ENCODE measurements at places on chromosomes 2 and 18. TPM values are rescaled to one million over a fixed set of nuclear protein-coding genes. Genes with fewer than 3 reads are reported as not detected.

DNA sequence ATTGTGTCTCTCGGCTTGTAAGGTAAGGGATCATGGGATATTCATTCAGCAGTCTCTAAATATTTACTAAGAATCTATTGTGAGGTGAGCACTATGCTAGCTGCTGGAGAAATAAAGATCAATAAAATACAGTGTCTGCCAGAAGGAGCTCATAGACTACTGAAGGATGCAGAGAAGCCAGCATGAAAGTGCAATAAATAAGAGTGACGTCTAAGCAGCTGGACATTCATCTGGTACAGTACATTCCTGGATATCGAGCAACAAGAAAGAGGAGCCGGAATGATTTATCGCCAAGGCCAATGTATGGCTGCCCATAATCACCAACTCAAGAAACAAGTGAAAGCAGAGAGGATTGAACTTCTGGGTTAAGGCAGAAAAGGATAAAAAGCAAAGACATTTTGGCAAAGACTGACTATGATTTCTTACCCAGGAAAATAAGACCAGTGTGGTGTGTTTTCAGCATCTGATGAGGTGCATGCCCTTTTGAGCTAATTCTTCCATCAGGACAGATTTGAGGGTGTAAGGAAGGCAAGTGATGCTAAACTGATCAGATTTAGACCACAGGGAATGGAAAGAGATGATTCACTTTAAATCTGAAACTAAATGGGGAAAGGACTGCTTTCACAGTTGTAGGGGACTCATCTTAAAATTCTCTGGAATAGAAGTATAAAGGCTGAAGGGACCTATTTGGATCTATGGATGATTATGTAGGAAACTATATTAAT lies 18.7 kb upstream of the LMAN1 start:
- DNase-seq, result no peak

- no peak for DNase-seq
Observed at GRCh38 chr18:12652861-12653401, 5.0 kb downstream of the SPIRE1 start.

LIMS1 gene
- polyA plus RNA-seq, result 11.9 TPM

GRCh38 chr2:173090276-173090877 lies 14.7 kb downstream of the MAP3K20 start:
- DNase-seq, result peak; percentile 49

GRCh38 chr2:163943403-163944346 lies 207.9 kb upstream of the FIGN start:
- DNase-seq, result no peak

DNA sequence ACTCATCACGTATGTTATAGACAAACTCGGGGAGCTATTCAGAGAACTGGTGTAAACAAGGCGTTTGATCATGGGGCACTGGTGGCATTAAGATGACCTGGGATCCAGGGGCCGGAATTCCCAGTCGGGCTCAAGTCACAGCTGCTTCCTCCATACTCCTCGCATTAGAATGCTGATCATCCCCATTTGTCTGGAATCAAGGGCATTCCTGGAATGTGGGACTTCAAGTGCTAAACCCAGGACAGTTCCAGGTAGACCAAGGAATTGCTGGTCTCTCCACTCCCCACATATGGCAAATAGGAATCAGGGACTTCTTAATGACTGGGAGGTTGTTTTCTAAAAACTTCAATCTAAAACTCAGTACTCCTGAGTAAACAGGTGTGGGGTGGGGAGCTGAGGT lies 355.7 kb upstream of the RAB6C start:
- DNase-seq, result no peak

GRCh38 chr2:96533292-96534073 lies 3.1 kb upstream of the ARID5A start:
- DNase-seq, result peak; percentile 62

CIB4 gene
- not detected for polyA plus RNA-seq

MAIP1 gene
- 22.9 TPM for polyA plus RNA-seq

- DNase-seq, result no peak
Observed at GRCh38 chr2:239028253-239028619, 180.4 kb downstream of the TWIST2 start.

GRCh38 chr2:25492726-25493125 lies 151.0 kb upstream of the DNMT3A start:
- DNase-seq, result no peak

- peak; percentile 33 for DNase-seq
Observed at GRCh38 chr2:70936979-70937811, 1.5 kb downstream of the ATP6V1B1 start.

Measured in stomach (tissue), 19 donors.